ENCODE measurements at places on chromosomes 2 and 18.

GRCh38 chr2:237912271-237913192 lies 53.1 kb downstream of the RAMP1 start:
- DNase-seq: no peak

- DNase-seq: no peak
Measured at GRCh38 chr2:1436369-1436768, 23.1 kb downstream of the TPO start.

- DNase-seq: no peak
Measured at GRCh38 chr2:194735837-194736542, 921.0 kb upstream of the SLC39A10 start.

DNA sequence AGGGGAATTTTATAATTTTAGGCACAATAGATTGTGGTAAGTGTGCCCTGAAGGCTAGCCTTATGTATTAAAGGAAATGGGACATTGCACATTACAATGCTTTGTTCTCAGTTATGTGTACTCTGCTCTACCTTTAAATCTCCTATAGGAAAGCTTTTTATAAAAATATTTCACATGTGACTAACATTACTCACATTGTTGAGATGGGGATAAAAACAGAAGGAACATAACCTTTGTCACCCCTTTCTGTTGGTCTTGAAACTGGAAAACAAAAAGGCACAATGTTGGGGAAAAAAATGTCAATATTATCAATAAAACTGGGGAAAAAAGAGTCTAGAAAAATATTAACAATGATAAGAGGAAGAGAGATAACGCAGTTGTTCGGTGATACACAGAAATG lies 17.3 kb upstream of the STAT1 start:
- DNase-seq: no peak

GRCh38 chr2:168939918-168940317 lies 38.8 kb downstream of the G6PC2 start:
- no peak for DNase-seq

- DNase-seq: no peak
Measured at GRCh38 chr2:88265352-88266303, 95.5 kb downstream of the THNSL2 start.

- DNase-seq: no peak
Measured at GRCh38 chr18:50848061-50848551, 28.3 kb upstream of the MRO start.

DNA sequence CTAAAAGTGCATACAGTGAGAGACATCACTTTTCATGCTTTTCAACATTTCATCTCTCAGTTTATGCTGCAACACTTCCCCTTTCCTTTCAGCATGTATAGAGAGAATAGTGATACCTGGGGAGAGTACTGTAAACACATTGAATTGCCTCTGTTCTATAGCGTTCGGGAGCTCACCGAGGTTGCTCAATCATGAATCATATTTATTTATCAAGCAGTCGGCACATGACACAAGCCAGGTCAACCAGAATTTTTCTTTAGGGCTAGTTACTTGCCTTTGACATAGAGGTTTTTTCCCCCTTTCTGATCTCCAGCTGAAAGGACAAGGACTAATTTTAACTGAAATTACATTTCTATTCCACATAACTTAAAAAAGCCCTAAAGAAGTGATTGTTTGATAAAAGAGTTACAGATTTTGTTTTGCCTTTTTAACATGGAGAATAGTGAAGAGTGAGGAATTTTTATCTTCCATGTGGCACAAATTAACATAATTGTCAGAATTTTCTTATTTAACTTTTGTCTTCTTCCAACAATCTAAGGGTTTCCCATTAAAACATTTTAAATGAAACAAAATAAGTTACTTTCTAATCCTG lies 690.9 kb upstream of the TMEFF2 start:
- DNase-seq: no peak

DNA sequence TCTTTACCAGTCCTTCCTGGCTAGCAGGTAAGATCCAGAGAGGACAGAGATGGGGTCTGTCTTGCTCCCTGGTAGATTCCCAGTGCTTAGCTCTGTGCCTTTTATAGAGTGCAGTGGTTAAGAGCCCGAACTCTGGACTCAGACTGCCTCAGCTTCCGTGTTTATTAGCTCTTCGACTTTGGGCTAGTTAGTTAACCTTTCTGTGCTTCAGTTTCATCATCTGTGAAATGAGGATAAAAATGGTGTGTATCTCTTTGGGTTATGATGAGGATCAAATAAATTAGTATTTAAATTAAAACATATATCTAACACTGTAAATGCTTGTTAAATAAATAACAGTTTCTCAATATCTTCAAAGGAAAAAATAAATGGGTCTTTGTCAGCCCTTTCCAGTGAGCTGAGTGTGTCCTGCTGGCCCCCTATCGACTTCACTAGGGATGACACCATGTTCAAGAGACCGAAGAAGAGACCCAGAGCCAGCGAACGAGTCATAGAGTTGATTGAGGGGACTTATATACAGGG lies 38.2 kb downstream of the CERS6 start:
- no peak for DNase-seq

GRCh38 chr2:64222351-64222750 lies 78.1 kb upstream of the PELI1 start:
- DNase-seq: peak; percentile 80

DNA sequence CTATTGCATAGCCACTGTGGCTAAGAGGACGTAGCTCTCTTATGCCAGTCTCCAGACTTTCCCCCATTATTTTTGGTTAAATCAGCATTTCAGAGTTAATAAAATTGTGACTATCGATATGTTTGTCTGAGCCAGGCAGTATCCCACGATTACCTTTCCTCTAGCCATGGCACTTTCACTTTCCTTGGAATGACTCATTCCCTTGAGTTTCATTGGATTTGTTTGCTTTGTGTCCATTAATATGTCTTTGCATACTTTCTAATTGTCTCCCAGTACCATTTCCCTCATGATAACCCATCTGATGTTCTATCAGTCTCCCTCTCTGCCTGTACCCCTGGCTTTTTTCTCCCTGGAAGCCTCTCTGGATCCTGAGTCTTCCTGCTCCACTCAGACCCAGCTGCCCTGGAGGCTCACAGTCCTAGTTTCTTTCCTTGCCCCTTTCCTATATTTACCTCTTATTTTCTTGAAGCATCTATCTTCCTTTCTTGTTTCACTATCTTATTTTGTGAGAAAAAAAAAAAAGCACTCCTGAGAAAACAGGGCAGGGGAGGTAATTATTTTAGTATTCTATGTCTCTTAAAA lies 126.1 kb downstream of the MTX2 start:
- DNase-seq: no peak

DNA sequence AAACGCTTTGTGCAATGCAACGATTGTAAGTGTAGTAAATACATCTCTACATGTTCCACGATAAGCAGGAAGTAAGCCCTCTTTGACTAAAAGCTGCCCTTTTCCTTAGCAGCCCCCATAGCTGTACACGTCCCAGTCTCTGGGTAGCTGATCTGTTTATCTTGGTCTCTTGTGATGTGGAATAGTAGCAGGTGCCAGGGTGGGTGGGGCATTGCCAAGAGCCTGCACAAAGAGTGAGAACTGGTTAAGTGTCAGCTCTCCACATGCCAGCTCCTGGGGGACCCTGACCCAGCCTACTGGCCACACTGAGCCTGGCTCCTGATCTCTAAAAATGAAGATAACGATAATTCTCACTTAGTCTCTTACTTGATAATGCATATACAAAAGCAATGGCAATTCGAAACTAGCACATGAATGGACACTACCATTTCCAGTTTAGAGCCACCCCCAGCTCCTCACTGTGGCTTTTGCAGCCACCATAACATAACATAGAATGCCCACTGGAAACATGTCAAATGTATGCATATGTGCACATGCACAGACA lies 92.3 kb downstream of the MYT1L start:
- no peak for DNase-seq

GRCh38 chr2:203705178-203705577 lies 1.3 kb upstream of the CD28 start:
- no peak for DNase-seq

DNA sequence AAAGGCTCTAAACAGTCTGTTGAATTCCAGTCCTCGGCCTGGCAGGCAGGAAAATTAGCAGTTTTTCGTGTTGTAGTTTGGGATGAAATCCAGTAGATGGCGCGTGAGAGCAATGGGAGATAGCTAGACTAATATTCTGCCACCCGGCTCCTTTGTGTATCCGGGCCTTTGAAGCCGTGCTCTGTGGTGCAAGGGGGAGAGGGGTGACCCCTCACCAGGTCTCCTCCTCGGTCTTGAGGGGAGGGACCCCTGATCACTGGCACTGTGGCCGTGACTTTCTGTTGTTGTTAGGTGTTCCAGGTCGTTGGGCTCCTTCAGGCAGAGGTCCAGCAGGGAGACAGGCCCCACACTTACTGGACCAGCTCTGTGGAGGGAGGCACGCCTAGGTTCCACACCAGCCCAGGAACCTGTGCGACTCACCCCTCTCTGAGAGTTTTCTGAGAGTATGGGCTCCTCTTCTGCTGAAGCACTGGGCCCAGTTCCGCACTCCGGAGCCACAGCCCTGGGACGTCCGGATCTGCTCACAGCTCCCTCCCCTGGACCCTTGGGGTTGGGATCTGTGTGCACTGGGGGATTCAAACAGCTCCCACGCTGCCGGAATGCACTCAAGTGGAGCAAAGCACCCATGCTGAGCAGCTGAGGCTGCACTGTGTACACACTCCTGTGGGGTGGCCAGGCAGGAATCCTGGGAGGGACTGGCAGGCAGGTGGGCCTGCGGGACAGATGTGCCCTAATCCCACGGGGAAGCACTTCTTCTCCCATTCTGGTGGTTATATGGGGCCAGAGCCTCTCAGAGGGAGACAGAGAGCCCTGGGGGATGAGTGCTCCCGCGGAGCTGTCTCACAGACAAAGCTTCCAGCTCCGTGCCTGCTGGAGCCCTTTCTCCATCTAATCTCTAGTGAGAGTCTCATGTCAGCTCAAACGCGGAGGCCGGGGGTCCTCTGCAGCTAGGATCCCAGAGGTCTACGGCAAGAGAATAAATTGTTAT lies 8.8 kb downstream of the GKN2 start:
- DNase-seq: peak; percentile 81

Measured in muscle of arm (tissue), 14 donors.